Activated T-cell treated with anti-CD3 and anti-CD28 coated beads, Interleukin-2, amount 50 U/mL, for 1 hour (primary cell): ENCODE measurements at places on chromosomes 7 and 10.
A peak's percentile ranks its signal among the peaks of the same experiment; 100 is the strongest.

GRCh38 chr7:154899862-154900261 is 103.1 kb downstream of the PAXIP1 start:
- DNase-seq = no peak

GRCh38 chr10:80805343-80806020 is 267.8 kb downstream of the SH2D4B start:
- DNase-seq = no peak

GRCh38 chr10:93629647-93630305 is 17.4 kb downstream of the PDE6C start:
- no peak for DNase-seq

DNA sequence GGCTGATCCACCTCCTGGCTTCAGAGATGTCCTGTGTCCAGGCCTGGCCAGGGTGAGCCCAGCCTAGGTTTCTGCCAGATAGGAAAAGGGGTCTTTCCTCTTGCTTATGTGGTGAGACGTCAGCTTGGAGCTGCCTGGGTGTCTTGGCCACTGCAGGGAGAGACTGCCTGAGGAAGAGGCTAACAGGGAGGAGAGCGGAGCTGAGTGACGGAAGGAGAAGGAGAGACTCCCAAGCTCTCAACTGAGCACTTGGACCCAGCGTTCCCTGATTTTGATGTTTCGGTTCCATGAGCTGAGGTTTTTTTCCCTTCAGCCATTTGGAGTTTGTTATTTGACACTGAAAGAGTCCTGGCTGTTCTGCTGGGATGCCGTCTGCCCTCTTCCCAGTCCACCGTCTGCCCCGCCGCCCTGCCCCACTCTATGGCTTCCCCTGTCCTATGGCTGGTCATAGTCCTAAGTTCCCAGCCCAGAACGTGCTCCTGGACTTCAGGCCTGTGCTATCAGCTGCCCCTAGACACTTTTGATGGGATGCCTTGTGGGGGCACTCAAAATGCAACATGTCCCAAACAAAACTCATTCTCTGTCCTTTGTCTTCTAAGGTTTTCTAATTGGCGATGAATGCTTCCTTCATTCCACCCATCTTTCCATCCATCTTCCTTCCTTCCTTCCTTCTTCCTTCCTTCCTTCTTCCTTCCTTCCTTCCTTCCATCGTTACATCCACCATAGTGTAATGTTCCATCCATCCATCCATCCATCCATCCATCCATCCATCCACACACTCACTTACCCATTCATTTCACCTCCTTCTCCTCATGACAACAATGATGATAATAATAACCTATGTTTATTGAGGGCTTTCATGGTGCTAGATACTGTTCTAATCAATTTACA is 20.3 kb upstream of the PCBD1 start:
- no peak for DNase-seq

DNA sequence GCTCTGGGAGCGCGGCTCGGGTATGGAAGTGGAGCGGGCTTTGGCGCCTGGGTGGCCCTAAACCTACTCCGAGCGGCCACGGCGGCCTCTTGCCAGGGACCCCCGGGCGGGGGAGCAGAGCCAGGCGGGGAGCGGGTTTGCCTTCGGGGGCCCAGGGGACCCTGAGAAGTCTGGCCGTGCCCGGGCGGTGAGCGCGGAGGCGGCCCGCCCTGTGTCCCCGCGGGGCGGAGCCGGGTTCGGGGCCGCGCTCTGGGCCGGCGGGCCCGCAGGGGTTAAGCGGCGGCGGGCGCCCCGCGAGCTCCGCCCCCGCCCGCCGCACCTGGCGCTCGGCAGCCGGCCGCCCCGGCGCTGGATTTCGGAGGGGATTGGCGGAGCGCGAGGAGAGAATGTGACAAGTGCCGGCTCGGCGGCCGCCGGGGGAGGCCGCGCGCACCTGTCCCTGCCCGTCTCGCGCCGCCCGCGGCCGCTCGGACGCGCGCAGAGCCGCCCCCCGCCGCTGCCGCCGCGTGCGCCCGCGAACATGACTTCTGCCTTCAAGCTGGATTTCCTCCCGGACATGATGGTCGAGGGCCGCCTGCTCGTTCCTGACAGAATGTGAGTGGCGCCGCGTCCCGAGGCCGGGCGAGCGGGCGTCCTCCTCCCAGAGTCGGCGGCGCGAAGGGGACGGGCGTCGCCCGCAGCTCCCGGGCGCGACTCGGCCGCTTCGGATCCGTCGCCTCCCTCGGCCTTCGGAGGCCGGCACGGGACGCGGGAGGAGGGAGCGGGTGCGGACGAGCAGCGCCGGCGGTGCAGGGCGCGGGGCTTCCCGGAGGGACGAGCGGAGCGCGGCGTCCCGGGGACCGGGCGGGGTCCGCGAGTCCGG is at the start of gene CELF2:
TSS of gene CELF2 (plus strand) at position 303 of the 862 bp plus-strand sequence. CDS start at position 521, 218 bp downstream.
- peak; percentile 62 for DNase-seq

DNA sequence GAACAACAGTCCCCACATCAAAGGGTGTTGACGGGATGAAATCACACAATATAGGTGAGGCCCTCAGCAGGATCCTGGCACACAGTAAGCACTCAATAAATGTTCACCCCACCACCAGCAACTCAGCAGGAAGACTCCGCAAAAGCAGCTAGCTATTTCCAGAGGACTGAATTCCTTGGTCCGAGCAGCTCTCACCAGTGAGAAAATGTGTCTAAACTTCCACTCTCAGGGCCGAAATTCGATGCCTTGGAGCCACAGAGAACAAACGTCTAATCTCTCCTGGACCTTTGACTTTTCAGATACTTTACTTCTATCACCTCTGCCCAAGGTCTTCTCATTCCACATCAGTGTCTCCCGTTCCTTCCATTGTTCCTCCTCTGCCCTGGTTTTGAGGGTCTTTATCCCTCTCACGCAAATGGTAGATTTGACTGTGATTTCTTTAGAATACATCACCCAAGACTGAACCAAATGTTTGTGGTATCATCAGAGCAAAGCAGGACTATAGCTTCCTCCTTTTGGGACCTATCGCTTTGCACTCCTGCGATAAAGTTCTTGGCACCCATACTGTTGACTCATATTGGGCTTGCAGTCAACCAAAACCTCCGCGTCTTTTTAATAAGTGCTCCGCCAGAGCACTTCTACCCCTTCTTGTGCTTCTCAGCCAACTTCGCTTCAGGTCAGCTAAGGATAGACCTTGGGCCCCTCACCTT is 903 bp upstream of the NT5C2 start:
- DNase-seq = no peak

DNA sequence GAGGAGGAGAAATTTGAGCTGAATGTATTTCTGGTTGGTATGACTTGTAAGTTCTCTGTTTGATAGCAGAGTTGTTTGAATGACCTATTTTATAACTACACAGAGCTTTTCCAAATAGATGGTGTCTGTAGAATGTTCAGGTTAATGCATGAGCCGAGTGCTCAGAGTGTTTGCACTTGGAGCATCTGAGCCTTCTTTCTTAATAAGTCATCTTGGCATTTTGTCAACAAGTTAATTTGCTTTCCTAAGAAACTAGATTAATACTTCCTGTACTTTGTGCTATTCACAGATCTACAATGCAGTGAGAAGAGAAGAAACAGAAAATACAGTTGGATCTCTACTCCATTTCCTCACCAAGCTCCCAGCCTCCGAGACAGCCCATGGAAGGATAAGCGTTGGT is 138.2 kb downstream of the PLCE1 start:
- DNase-seq = no peak

GRCh38 chr7:105664816-105665525 is 83.7 kb upstream of the EFCAB10 start:
- no peak for DNase-seq

GRCh38 chr7:76259124-76260093 is 43.1 kb upstream of the HSPB1 start:
- no peak for DNase-seq

- DNase-seq = no peak
Measured at GRCh38 chr7:19415123-19415522, 269.9 kb upstream of the FERD3L start.

GRCh38 chr7:46654546-46655443 is 733.7 kb upstream of the IGFBP3 start:
- DNase-seq = no peak

- DNase-seq = peak; percentile 35
Measured at GRCh38 chr10:16809074-16809718, 8.0 kb downstream of the RSU1 start.

GRCh38 chr10:118370499-118370898 is 28.4 kb upstream of the FAM204A start:
- no peak for DNase-seq

DNA sequence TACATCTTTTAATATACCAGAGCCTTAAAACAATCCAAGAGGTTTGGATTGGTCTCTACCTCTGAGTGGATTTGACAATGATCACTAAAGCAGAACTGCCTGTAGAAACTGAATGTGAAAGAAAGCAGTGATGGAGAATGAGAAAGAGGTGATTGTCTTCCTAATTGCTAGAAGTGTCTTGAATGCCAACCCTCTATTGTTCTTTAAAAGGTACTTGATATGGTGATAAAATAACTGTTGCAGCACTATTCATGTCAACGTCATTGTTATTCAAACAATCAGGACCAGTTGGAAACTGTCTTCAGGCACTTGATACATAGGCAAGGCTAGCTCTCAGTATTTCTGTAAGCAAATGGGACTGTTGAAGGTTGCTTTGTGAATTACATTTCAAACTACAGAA is 47.9 kb upstream of the ITPRID1 start:
- no peak for DNase-seq

- DNase-seq = no peak
Measured at GRCh38 chr10:5594271-5595049, 69.7 kb downstream of the CALML3 start.

- no peak for DNase-seq
Measured at GRCh38 chr7:152464312-152465118, 28.7 kb upstream of the KMT2C start.

DNA sequence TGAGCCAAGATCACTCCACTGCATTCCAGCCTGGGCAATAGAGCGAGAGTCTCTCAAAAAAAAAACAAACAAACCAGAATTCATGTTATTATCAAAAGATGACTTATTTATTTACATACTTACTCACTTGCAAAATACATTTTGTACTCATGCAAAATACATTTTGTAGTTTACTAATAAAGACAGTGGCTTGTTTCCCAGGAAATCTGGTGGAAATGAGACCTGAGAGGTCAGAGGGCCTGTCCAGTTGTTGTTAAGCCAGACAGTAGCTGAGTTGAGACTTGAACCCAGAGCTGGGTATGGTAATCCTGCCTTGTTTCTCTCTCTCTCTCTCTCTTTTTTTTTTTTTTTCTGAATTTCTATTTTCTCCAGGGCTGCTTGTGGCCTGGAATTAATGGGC is 29.5 kb downstream of the PDSS1 start:
- DNase-seq = no peak

GRCh38 chr10:34808801-34809745 is 6.0 kb downstream of the PARD3 start:
- DNase-seq = no peak

- DNase-seq = no peak
Measured at GRCh38 chr7:34991938-34992840, 45.1 kb downstream of the DPY19L1 start.

DNA sequence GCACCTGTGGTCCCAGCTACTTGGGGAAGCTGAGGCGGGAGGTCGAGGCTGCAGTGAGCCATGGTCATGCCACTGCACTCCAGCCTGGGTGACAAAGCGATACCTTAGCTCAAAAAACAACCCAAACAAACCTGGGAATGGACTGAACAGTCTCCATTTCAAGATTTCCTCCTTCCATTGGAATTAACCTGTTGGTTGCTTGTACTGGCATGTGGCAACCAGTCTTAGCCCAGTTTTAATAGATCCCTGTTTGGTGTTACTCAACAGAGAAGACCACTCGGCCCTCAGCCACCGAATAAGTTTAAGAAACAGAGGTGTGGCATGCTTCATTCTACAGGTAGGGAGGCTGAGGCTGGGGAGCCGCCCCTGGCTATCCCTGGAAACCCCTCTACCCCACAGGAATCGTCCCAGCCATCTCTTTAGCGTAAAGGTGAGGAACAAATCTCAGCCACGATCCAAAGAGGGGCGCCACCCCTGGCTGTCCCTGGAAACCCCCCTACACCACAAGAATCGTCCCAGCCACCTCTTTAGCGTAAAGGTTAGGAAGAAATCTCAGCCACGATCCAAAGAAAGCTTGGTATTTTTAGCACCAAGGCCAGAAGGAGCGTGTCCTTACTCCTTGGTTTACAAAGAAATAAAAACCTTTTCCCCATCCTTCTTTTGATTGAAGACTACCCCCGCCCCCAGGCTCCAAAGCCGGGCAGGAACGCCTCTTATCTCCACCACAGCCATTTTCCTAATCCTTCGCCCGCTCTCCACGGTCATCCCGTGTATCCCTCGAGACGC is 861 bp upstream of the TSPAN14 start:
- DNase-seq = peak; percentile 31

DNA sequence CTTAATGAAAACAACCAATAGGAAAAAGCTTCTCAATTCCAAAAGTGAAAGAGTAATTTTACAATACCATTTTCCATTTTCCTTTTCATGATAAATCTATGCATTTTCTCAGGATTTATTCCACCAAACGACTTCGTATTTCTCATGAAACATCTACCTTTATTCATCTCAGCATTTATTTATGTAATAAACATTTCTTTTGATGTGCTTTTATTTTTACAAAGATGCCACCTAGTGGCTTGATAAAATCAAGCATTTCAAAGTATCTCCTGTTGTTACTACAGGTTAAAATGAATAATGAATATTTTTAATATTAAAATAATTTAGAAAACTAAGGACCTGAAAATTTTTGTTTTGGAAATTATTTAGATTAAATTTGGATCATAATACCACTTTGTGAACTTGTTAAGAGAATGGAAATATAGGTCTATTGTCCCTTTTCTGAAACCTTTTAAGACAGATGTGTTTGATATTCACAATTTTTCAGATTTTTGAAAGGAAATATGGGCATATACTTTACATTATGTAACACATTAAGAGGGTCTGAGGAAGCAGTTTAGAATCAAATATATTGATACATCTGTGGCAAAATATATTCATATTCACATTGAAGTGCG is 2.7 kb upstream of the IQUB start:
- no peak for DNase-seq

GRCh38 chr7:91446819-91447218 is 182.6 kb downstream of the FZD1 start:
- DNase-seq = no peak

DNA sequence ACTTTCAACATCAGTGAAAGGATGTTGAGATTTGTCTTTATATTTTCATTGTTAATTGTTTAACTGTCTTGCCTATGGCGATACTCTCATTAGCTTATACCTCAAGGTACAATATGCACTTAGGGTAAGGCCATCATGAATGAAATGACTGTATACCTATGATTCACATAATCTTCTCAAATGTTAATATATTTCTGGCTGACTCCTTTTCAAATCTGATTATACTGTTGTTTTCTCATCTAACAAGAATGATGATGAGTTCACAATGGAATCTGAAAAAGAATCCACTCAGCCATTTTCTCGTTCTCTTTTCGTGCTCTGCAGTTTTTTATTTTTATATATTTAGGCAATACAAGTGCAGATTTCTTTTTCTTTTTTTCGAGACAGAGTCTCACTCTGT is 159.1 kb downstream of the ARHGAP12 start:
- DNase-seq = no peak
